ENCODE measurements at places on chromosomes 2 and 18.

DNA sequence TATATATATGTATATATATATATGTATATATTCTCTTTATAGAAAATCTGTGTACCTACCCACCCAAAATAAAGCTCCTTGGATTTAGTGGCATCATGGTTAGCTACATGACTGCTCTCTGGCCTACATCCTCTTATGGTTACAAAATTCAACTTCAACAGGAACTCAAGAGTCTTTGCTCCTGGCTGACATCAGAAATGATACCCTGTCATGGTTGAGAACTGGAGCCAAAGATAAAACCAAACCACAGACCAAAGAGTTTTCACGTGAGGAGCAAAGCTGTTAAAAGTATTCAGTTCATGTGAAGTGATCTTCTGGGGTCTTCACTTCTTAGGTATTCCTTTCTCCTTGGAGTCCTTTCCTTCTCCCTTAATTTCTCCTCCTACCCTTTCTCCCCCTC, 476.3 kb downstream of the SOX11 start:
- DNase-seq = no peak

DNA sequence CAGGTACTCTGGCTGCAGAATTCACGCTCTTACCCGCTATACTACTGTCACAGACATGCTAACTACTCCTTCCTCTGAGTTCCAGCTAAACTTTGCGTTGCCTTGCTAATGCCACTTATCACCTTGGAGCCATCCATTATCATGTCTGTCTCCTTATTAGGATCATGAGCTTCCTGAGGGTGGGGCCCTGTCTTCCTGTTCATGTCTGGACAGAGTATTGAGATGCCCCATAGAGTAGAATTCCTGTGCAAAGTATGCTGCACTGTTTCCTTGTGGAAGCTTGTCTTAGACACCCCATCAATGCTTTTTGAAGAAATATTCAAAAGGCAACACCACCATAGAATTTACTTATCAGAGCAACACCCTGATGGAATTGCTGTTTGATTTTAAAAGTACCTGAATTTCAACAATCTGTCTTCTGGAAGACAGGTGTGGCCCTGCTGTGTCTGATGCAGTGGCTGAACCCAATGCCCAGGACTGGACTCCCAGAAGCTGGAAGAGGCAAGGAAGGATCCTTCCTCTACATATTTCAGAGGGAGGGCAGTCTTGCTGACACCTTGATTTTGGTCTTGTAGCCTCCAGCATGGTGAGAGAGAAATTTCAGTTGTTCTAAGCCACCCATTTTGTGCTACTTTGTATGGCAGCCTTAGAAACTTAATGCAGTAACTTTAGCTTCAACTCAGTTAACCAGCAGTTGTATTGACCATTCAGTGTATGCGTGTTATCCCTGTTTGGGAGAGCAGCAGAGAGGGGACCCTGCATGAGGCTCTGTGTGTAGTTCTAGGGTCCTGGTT, 5.6 kb downstream of the LAMA3 start:
- no peak for DNase-seq

DNA sequence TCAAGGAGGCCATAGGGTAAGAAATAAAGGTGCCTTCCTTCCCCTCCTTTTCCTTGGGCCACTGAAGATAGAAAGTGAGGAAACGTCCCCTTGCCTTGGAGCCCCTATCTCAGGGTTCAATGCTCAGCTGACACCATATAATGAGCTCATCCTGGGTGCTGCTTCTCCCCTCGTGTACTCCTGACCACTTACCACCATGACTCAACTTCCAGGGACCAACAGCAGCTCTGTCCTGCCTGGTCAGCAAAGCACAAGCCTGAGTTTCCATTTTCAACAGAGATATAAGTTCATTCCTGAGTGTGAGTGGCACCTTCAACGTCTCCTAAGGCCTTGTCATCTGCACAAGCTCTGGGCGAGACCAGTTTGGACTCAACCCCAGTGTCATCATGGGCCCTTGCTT, 151.2 kb downstream of the CAPN13 start:
- no peak for DNase-seq

GRCh38 chr2:33086400-33087015, 139.8 kb downstream of the LTBP1 start:
- DNase-seq = no peak

- DNase-seq = no peak
These were observed 59.6 kb downstream of the NCK2 start for GRCh38 chr2:105804266-105804665.

GRCh38 chr2:196966061-196966460, 39.6 kb upstream of the PGAP1 start:
- no peak for DNase-seq
